Effector memory CD8-positive, alpha-beta T cell (primary cell): ENCODE measurements at places on chromosomes 2 and 18.
A peak's percentile ranks its signal among the peaks of the same experiment; 100 is the strongest.

- H3K27me3 ChIP-seq: peaks cover 7% of the 10 kb centered on the region
- no peaks in the 10 kb centered on the region for H3K36me3 ChIP-seq
- H3K27ac ChIP-seq: no peak overlapping the region
- no peaks in the 10 kb centered on the region for H3K4me1 ChIP-seq
Observed at GRCh38 chr2:3024401-3024935, 353.1 kb downstream of the EIPR1 start.

DNA sequence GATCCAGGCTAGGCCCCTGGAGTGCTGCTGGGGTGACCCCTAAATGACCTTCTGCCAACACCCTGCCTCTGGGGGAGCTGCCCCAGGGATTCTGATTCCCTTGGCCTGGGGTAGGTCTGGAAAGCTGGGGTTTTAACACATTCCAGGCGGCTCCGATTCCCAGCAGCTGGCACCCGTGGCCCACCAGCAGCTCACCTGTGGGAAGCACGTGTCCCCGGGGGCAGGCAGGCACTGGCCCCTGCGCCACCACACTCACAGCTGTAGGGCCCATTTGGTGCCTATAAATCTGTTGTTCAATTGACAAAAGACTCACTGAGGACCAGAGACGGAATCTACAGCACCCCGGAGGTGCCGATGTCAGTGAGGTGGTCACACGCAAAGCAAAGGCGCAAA lies 4.1 kb upstream of the KLHL30 start:
- H3K27me3 ChIP-seq: no peaks in the 10 kb centered on the region
- H3K4me1 ChIP-seq: no peaks in the 10 kb centered on the region
- no peak overlapping the region for H3K4me3 ChIP-seq

- no peak overlapping the region for H3K27ac ChIP-seq
- H3K4me3 ChIP-seq: no peak overlapping the region
- no peaks in the 10 kb centered on the region for H3K36me3 ChIP-seq
- peaks cover 87% of the 10 kb centered on the region for H3K27me3 ChIP-seq
- no peak for DNase-seq
Observed at GRCh38 chr2:71253476-71253875, 26.6 kb upstream of the PAIP2B start.

DNA sequence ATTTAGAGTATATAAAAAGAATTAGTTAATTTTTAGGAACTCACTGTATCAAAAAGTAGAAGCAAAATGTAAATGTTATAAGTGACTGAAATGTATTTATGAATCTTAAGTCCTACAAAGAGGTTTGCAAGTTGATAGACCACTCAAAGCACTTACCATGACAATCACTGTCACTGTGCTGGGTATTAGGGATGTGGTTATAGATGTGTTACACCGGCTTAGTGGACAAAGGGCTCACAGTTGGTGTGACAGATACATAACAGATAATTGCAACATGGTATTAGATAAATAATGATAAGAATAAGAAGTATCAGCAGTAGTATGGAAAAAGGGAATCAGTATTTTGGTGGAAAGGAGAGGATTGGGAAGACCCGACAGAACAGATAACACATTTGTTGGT lies 21.6 kb downstream of the AGFG1 start:
- H3K27me3 ChIP-seq: no peaks in the 10 kb centered on the region
- peaks cover 25% of the 10 kb centered on the region for H3K36me3 ChIP-seq
- no peak overlapping the region for H3K27ac ChIP-seq
- H3K4me3 ChIP-seq: no peak overlapping the region
- H3K4me1 ChIP-seq: peaks cover 3% of the 10 kb centered on the region

DNA sequence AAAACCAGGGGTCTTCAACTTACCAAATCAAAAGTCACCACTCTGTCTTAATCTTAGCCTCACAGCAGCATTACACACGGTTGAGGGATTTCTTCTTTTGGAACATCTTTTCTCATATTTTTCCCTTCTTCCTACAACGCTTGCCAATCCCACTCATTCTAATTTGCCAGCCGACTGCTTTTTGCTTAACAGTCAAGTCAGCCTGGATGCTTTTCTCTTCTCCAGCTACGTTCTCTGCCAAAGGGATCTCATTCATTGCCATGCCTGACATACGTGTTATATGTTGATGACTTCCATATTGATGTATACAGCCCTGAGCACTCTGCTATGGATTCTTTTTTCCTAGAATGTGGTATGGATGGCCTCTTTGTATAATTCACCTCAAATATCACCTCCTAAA lies 37.3 kb downstream of the CDH19 start:
- H3K4me3 ChIP-seq: no peak overlapping the region
- H3K4me1 ChIP-seq: no peaks in the 10 kb centered on the region
- H3K27ac ChIP-seq: no peak overlapping the region
- no peaks in the 10 kb centered on the region for H3K27me3 ChIP-seq
- no peak for DNase-seq

GRCh38 chr2:109482361-109482861 lies 131.4 kb downstream of the SEPTIN10 start:
- no peak overlapping the region for H3K4me3 ChIP-seq
- H3K27me3 ChIP-seq: peaks cover 47% of the 10 kb centered on the region
- no peaks in the 10 kb centered on the region for H3K36me3 ChIP-seq
- no peak for DNase-seq

- no peak overlapping the region for H3K27ac ChIP-seq
- DNase-seq: no peak
- H3K4me1 ChIP-seq: peaks cover 4% of the 10 kb centered on the region
- H3K36me3 ChIP-seq: no peaks in the 10 kb centered on the region
- no peak overlapping the region for H3K4me3 ChIP-seq
Observed at GRCh38 chr18:58558471-58558870, 70.4 kb downstream of the ALPK2 start.

- peaks cover 61% of the 10 kb centered on the region for H3K27me3 ChIP-seq
- H3K27ac ChIP-seq: no peak overlapping the region
- no peak for DNase-seq
- H3K4me3 ChIP-seq: no peak overlapping the region
Observed at GRCh38 chr18:75530566-75531211, 103.2 kb upstream of the SMIM21 start.

DNA sequence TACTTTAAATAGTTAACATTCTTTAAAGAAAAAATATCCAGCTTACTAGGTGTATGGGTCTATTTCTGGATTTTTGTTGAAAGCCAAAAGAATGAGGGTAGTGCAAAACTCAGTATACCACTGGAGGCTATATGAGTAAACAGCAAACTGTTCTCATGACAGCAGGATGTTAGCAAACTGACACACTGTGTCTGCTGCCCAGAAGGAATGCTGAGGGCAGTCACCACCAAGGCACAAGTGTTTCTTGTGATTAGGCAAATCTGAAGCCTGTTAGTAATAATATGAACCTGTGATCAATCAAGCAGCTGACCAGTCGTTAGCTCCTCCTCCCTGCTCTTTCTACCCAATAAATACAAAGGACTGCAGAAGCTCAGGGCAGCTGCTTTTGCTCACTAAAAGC lies 50.5 kb upstream of the SULT1C3 start:
- no peaks in the 10 kb centered on the region for H3K36me3 ChIP-seq
- H3K4me1 ChIP-seq: no peaks in the 10 kb centered on the region
- no peak overlapping the region for H3K4me3 ChIP-seq
- H3K27me3 ChIP-seq: peaks cover 11% of the 10 kb centered on the region

- no peak for DNase-seq
- H3K27me3 ChIP-seq: no peaks in the 10 kb centered on the region
- H3K36me3 ChIP-seq: no peaks in the 10 kb centered on the region
- H3K27ac ChIP-seq: no peak overlapping the region
- no peak overlapping the region for H3K4me3 ChIP-seq
- no peaks in the 10 kb centered on the region for H3K4me1 ChIP-seq
Observed at GRCh38 chr2:14480906-14481305, 151.6 kb upstream of the LRATD1 start.

GRCh38 chr2:88016086-88016959 lies at the start of gene RNU2-63P:
TSS of gene RNU2-63P (minus strand) at chr2:88016547.
- DNase-seq: peak; percentile 89
- peak within 1 kb of the TSS; percentile 99 for H3K27ac ChIP-seq
- no peaks in the 10 kb centered on the region for H3K27me3 ChIP-seq
- H3K4me1 ChIP-seq: peaks cover 14% of the 10 kb centered on the region
- peaks cover 19% of the 10 kb centered on the region for H3K36me3 ChIP-seq

GRCh38 chr2:160371251-160372009 lies 122.2 kb downstream of the RBMS1 start:
- H3K4me1 ChIP-seq: peaks cover 75% of the 10 kb centered on the region
- H3K27me3 ChIP-seq: no peaks in the 10 kb centered on the region
- peak overlapping the region; percentile 10 for H3K4me3 ChIP-seq
- peaks cover 10% of the 10 kb centered on the region for H3K36me3 ChIP-seq

GRCh38 chr2:213411582-213412289 lies 127.5 kb downstream of the SPAG16 start:
- no peak for DNase-seq
- H3K27me3 ChIP-seq: no peaks in the 10 kb centered on the region
- no peaks in the 10 kb centered on the region for H3K4me1 ChIP-seq
- no peak overlapping the region for H3K4me3 ChIP-seq

GRCh38 chr2:20925265-20925889 lies 102.5 kb upstream of the LDAH start:
- H3K36me3 ChIP-seq: no peaks in the 10 kb centered on the region
- no peaks in the 10 kb centered on the region for H3K4me1 ChIP-seq
- peaks cover 9% of the 10 kb centered on the region for H3K27me3 ChIP-seq
- H3K27ac ChIP-seq: no peak overlapping the region

DNA sequence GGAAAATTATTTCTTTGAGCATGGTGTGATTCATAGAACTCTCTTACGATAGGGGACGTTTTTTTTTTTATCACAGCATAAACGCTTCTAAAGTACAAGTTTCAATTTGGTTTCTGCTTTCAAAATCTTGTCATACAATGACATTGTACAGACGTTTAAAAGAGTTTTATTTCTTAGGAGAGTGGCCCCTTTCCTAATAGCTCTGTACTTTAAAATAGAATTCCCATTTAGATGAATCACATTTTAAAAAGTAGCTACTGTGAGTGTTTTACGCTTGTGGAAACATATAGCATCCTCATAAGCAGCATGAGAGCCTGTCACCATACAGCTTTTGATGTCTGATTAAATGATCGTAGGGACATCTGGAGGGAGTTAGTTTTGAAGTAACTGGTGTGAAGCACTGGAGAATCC lies 510.9 kb downstream of the PARD3B start:
- DNase-seq: no peak
- H3K4me3 ChIP-seq: peak overlapping the region; percentile 10
- no peaks in the 10 kb centered on the region for H3K4me1 ChIP-seq
- no peaks in the 10 kb centered on the region for H3K27me3 ChIP-seq
- no peak overlapping the region for H3K27ac ChIP-seq
- no peaks in the 10 kb centered on the region for H3K36me3 ChIP-seq

- no peak for DNase-seq
- no peaks in the 10 kb centered on the region for H3K36me3 ChIP-seq
- no peaks in the 10 kb centered on the region for H3K4me1 ChIP-seq
- H3K27ac ChIP-seq: no peak overlapping the region
- H3K4me3 ChIP-seq: no peak overlapping the region
Observed at GRCh38 chr2:153291718-153292117, 186.8 kb downstream of the RPRM start.

DNA sequence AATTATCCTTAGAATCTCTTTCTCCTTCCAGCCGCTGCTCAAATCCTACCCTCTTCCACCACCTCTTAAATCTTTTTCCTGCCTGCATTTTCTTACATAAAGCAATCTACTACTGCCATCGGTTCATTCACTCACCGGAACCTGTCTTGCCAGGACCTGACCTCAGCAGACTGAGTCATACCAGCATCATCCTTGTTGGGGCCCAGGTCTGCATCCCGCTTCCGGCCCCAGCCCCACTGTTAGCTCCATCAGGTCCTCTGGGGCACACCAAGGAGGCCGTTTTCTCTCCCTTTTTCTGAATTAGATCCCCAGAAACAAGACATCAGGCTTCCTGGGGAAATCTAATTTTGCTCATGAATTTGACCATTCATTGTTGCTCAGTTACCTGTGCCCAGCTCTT lies 42.7 kb upstream of the TGFA start:
- H3K27me3 ChIP-seq: peaks cover 26% of the 10 kb centered on the region
- H3K4me3 ChIP-seq: no peak overlapping the region
- H3K27ac ChIP-seq: no peak overlapping the region
- H3K4me1 ChIP-seq: no peaks in the 10 kb centered on the region
- no peak for DNase-seq

DNA sequence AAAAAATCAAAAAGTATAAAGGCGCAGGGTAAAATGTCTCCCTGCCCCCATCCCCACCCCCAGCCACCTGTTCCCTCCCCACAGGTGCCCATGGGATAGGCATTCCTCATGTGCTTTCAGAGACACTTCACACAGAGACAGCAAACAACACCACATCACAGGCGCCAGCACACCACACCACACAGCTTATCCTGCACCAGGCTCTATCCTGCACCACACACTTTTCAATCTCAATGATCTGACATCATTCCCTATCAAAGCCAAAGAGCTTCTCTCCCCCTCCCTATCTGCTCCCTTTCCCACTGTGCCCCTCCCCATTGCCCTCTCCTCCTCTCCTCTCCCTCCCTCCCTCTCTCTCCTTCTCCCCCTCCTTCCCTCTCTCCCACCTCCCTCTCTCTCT lies 15.5 kb downstream of the FAM178B start:
- H3K27ac ChIP-seq: no peak overlapping the region
- DNase-seq: no peak
- no peak overlapping the region for H3K4me3 ChIP-seq
- H3K4me1 ChIP-seq: peaks cover 9% of the 10 kb centered on the region

DNA sequence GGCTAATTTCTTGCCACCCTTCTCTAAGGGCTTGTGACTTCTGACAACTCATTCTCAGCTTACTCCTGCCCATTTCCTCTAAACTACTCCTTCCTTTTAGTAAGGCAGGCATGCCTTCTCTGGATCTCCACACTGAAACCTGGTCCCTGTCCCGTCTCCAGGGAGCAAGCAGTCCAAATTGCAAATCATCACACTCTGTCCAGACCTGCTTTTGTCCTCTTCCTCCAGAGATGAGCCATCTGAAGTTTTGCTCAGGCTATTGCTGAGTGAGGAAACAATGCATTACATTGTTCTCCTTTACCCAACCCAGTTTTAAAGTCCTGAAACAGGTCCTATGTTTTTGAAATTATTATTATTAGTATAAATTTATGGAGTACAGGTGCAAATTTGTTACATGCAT lies 57.3 kb downstream of the ARHGAP25 start:
- H3K36me3 ChIP-seq: peaks cover 40% of the 10 kb centered on the region
- H3K4me1 ChIP-seq: peaks cover 75% of the 10 kb centered on the region
- no peak for DNase-seq
- no peaks in the 10 kb centered on the region for H3K27me3 ChIP-seq
- H3K27ac ChIP-seq: peak overlapping the region; percentile 82
- peak overlapping the region; percentile 67 for H3K4me3 ChIP-seq

GRCh38 chr18:616380-616995 lies 19.7 kb downstream of the CLUL1 start:
- H3K4me3 ChIP-seq: no peak overlapping the region
- H3K27ac ChIP-seq: no peak overlapping the region
- no peaks in the 10 kb centered on the region for H3K4me1 ChIP-seq
- no peak for DNase-seq
- no peaks in the 10 kb centered on the region for H3K36me3 ChIP-seq

GRCh38 chr2:57549642-57550102 lies 496.9 kb upstream of the VRK2 start:
- H3K36me3 ChIP-seq: no peaks in the 10 kb centered on the region
- H3K27me3 ChIP-seq: no peaks in the 10 kb centered on the region
- no peaks in the 10 kb centered on the region for H3K4me1 ChIP-seq
- H3K4me3 ChIP-seq: no peak overlapping the region

GRCh38 chr2:72562451-72563153 lies 263.2 kb downstream of the EXOC6B start:
- H3K27me3 ChIP-seq: no peaks in the 10 kb centered on the region
- peaks cover 4% of the 10 kb centered on the region for H3K4me1 ChIP-seq
- H3K36me3 ChIP-seq: peaks cover 7% of the 10 kb centered on the region
- no peak for DNase-seq
